Activated gamma-delta T cell (primary cell): ENCODE measurements at places on chromosomes 6 and 20.

- DNase-seq: no peak
These were observed 91.0 kb downstream of the PPP1R14C start for GRCh38 chr6:150233843-150234269.

GRCh38 chr6:63305277-63305676 lies 14.5 kb downstream of the LGSN start:
- DNase-seq: no peak

DNA sequence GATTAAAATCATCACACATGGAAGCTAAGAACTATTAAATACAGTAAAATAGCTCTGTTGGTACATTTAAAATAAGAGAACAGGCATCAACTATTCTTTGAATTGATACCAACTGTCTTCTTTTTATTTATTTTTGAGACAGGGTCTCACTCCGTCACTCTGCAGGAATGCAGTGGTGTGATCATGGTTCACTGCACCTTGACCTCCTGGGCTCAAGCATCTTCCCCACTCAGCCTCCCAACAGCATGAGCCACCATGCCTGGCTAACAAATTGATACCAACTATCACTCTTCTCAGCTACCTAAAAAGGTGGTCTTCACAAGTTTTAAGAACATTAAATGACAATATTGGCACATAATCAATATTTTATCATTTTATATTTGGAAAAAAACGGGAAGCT lies 7.8 kb upstream of the PNISR start:
- no peak for DNase-seq

- no peak for DNase-seq
These were observed 65.5 kb upstream of the QKI start for GRCh38 chr6:163348789-163349680.

- no peak for DNase-seq
These were observed 182.5 kb downstream of the OTOR start for GRCh38 chr20:16930656-16931055.

DNA sequence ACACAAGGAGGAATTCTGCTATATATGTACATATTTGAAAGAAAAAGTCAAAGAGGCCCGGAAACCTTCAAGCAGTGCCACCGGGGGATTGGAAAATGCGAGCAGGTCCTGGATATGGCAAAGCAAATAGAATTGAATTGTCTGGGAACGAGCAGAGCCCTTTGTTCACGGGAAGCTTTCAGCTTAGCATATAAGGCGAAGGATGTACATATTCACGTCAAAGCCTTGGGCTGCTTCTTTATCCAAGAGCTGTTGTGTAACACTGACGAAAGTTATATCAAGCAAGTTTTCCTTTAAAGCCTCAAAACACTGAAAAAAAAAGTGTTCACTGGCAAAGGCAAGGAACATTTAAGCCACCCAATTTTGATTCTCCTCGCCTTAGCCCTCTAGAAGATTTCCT lies 171.0 kb downstream of the GPX5 start:
- DNase-seq: no peak
